ENCODE measurements at places on chromosomes 13 and 19. TPM values are rescaled to one million over a fixed set of nuclear protein-coding genes. Genes with fewer than 3 reads are reported as not detected.
A peak's percentile ranks its signal among the peaks of the same experiment; 100 is the strongest.

Gene MAG
- 0.37 TPM for total RNA-seq

Gene CYP4F2
- not detected for total RNA-seq

Gene CIC
- total RNA-seq, result 69.3 TPM

GRCh38 chr19:1261538-1261797, 7.7 kb upstream of the CIRBP start:
- no peak for DNase-seq
- H3K27ac ChIP-seq, result peak overlapping the region; percentile 90
- no peaks in the 10 kb centered on the region for H3K27me3 ChIP-seq
- peak overlapping the region; percentile 88 for H3K4me3 ChIP-seq
- peaks cover 44% of the 10 kb centered on the region for H3K4me1 ChIP-seq

GRCh38 chr13:96904232-96904631, 90.0 kb downstream of the OXGR1 start:
- no peak overlapping the region for H3K4me3 ChIP-seq
- H3K4me1 ChIP-seq, result no peaks in the 10 kb centered on the region
- no peaks in the 10 kb centered on the region for H3K36me3 ChIP-seq
- DNase-seq, result no peak
- no peak overlapping the region for H3K27ac ChIP-seq

DNA sequence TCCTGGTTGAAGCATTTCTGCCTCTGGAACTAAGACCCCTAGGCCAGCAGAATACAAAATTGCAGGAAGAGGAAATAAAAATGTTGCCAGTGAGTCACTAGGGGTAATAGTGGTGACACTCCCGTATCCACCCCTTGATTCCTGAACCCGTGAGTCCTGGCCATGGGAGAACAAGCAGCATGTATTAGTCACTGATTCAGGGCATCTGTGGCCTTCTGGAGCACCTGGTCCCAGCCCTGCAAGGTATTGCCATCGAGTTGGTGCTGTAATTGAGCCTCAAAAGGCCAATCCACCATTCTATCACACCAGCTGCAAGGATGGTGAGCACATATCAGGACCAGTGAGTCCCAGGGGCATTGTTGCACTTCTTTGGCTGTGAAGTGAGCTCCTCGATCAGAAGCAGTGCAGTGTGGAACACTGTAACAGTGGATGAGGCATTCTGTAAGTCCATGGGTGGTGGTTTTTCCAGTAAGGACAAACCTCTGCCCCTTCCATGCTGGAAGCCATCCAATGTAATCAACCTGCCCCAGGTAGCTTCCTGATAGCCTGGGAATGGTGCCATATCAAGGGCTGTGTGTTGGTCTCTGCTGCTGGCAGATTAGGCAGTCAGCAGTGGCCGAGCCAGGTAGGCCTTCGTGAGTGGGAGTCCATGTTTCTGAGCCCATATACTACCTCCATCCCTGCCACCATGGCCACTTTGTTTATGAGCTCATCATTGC, 39.6 kb downstream of the C1QTNF9 start:
- peaks cover 9% of the 10 kb centered on the region for H3K27me3 ChIP-seq
- no peak overlapping the region for H3K4me3 ChIP-seq
- DNase-seq, result no peak
- no peaks in the 10 kb centered on the region for H3K36me3 ChIP-seq
- no peaks in the 10 kb centered on the region for H3K4me1 ChIP-seq

GRCh38 chr13:106859533-106859904, 291.6 kb upstream of the ARGLU1 start:
- DNase-seq, result no peak
- no peaks in the 10 kb centered on the region for H3K4me1 ChIP-seq
- no peak overlapping the region for H3K27ac ChIP-seq
- H3K27me3 ChIP-seq, result no peaks in the 10 kb centered on the region

Data from activated T-helper 2 cell treated with anti-CD3 and anti-CD28 coated beads, Interferon-gamma antibody, Interleukin-2, Interleukin-4, amounts not matched to agents 10 μg/mL and 5 μg/mL and 100 μg/mL, durations not matched to agents 14 hours and 24 hours and 36 hours (primary cell).